ENCODE measurements at places on chromosomes 2 and 18.

DNA sequence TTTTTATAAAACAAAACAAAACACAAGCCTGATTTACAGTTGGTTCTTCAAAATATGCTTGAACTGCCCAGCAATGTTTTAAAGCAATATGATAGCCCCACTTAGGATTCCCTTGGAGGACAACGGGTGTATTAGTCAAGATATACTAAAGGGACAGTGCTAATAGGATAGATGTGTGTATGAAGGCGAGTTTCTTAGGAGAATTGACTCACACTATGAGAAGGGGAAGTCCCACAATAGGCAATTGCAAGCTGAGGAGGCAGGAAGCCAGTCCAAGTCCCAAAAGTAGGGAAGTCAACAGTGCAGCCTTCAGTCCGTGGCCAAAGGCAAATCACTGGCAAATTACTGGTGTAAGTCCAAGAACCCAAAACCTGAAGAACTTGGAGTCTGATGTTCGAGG is 167.9 kb downstream of the CBLN2 start:
- no peak for DNase-seq

DNA sequence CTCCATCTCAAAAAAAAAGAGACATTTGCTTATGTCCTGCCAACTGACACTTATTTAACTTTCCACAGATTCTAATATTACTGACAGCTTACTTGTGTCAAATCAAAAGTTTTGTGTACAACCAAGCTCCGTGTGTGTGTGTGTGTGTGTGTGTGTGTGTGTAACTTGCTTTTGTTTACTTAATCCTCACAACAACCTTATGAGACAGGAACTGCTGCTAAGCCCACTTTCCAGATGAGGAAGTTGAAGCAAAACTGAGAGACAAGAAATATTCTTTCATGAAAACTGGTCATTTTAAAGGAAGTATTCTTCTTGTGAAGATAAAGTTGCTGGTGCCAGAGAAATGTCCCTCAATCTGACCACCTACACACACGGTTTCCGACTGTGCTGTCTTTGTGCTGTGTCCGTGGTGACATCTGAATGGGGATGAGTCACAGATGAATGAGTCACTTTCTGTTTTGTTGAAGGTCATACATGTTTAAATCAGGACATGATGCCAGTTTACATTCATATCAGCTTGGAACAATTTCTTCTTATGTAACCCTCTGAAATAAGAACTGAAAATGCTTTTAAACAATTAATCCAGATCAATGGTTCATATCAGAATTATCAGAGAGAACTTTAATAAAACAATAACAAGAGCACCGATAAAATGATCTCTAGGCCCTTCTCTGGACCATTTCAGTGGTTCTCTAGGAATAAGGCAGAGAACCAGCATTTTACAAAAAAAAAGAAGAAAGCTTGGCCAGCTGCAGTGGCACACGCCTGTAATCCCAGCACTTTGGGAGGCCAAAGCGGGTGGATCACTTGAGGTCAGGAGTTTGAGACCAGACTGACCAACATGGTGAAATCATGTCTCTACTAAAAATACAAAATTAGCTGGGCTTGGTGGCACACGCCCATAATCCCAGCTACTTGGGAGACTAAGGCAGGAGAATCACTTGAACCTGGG is 95.5 kb downstream of the THNSL2 start:
- DNase-seq, result no peak

GRCh38 chr2:83081826-83082690 is 1377.0 kb downstream of the SUCLG1 start:
- DNase-seq, result peak; percentile 95

- DNase-seq, result no peak
Measured at GRCh38 chr2:169066897-169067296, 2.5 kb upstream of the DHRS9 start.

DNA sequence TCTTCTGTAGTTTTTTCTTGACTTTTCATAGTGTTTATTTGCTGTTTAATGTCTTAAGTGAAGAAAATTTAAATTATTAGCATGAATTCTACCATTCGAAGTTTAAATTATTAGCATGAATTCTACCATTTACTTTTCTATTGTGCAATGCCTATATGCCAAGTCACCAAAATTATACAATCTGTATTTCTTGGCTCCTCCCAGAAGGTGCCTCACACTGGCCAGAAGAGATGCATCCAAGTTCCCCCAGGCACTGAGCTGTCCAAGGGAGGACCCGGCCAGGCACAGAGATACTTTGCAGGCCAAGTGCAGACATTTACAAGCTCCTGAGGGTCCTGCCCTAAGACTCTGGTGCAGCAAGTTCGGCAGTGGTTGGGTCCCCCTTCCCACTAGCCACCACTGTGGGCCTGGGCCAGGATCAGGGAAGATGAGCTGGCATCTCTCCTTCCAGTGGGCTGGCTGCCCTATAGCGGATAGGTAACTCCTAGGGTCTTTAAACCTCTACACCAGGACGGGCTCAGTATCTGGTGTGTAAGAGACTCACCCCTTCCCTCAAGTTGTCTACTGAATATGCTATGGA is 31.3 kb downstream of the TMEM247 start:
- no peak for DNase-seq

DNA sequence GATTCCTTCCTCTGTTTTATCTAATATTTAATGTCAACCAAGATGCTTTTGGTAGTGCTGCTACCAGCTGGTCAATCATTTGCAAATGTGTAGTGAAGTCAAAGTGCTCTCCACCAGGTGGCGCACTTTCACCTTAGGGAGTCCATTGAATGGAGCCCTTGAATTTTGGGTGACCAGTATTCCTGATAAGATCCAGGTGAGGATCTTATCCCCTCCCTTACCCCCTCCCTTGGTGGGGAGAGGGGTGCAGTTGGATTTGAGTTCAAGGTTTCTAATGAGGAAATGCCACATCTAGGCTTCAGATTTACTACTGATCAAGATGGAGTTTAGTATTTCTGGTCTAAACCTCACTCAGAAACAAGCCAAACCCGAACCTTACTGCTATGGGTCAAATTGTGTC is 12.0 kb upstream of the E2F6 start:
- peak; percentile 86 for DNase-seq

GRCh38 chr18:3115447-3116030 is 102.6 kb upstream of the LPIN2 start:
- peak; percentile 12 for DNase-seq

- no peak for DNase-seq
Measured at GRCh38 chr2:162071001-162071400, 3.0 kb downstream of the DPP4 start.

DNA sequence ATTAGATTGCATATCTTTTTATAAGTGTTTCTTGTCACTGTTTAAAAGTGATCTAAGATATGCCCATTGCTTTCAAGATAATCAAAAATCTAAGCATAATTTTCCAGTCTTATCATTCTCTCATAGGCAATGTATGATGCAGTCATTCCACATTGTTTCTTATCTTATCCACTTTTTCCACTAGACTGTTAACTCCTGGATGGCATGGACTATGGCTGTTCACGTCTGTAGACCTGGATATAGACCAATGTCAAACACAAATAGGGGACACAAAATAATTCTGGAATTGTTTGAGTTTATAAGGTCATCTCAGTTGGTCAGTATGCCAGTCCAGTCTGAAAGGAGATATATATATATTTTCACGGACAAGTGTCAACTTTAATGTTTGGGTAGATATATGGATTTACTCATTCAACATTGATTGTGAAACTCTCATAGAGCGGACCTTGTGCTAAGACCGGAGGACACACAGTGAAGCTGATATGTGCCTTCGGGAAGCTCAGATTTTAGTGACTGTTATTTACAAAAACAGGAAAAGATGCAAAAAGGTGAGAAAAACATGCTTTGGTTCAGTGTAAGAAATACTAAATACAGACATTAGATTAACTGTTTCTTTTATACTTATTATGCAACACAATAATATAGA is 689.4 kb upstream of the SLC8A1 start:
- no peak for DNase-seq

- DNase-seq, result no peak
Measured at GRCh38 chr2:109531896-109532727, 81.7 kb downstream of the SEPTIN10 start.

DNA sequence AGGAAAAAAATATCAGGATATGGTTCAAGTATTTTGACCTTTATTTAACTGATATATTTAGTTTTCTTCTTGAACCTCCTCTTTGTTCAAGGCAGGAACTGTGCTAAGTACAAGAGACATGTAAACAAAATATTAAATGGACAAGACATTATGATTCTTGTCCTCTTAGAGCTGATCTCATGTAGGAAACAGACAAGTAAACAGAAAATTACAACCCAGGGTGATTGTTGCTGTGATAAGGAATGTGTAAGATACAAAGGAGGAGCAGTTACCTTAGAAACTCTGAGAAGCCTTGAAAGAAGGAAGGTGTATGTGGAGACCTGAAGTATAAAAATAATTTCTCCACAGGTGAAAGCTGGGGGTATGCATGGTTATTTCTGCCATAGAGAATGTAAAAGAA is 12.9 kb downstream of the RBM45 start:
- DNase-seq, result no peak

GRCh38 chr2:128633501-128633900 is 314.8 kb upstream of the HS6ST1 start:
- DNase-seq, result no peak

GRCh38 chr18:394987-395362 is 105.5 kb downstream of the COLEC12 start:
- DNase-seq, result peak; percentile 54

DNA sequence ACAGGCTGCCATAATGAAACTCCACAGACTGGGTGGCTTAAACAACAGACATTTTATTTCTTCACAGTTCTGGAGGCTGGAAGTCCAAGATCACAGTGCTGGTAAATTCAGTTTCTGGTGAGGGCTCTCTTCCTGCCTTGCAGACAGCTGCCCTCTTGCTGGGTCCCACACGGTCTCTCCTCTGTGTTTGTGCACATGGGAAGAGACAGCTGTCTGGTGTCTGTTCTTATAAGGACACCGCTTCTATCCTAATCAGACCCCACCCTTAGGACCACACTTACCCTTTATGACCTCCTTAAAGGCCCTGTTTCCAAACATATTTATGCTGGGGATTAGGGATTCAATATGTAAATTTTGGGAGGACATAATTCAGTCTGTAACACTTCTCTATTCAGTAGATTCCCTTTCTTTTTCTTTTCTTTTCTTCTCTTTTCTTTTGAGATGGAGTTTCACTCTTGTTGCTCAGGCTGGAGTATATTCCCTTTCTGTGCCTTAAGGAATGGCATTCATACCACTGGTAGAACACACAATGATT is 18.9 kb downstream of the CTIF start:
- DNase-seq, result no peak

- DNase-seq, result no peak
Measured at GRCh38 chr2:128450211-128451024, 131.8 kb upstream of the HS6ST1 start.

DNA sequence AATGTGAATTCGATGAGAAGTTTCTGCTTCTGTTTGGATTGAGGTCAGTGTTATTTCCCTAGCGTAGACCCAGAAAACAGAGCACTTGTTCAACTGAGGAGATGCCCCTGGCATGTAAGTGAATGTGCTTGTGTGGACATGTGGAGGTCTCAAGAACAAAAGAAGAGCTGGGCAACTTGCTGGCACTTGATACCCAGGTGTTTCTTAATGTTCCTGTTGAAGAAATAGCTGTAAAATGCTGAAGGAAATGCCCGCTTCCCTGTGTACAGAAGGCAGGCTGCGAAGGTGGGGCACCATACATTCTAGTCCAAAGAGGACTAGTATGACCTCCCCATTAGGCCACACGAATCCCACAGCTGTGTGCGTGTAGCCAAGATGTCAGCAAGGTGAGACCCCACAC is 9.8 kb upstream of the LBH start:
- no peak for DNase-seq

GRCh38 chr2:219327719-219328118 is 4.8 kb downstream of the RESP18 start:
- DNase-seq, result no peak

DNA sequence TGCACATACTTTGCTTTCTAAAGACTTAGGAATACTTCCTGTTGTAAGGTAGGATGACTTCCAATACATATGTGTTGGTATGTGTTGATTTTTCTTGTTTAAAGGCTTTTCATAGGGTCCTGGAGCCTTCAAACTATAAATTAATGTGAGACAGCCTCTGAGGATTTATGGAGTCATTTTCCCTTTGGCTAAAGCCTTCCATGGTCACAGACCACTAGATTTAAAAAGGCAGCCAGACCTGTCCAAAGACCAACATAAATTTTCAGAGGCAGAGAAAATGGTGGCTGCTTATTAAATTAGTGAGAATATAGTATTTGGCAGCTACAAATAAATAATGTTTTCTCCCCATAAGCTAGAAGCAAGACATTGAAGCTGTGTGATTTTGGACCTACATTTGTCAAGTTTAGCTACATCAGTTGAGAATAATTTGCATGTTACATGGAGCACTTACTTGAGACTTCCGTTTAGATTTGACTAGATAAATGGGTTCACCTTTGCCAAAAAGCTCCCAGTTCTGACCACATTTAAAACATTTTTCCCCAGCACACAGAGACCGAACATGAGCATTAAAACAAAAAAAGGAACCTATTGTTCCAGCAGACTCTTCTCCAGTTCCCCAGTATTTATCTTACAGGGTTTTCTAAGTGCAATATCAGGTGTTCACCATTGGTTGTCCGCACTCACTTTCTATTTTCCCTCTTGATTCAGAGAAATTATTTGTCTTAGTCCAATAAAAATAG is 402.9 kb downstream of the PARD3B start:
- DNase-seq, result no peak

DNA sequence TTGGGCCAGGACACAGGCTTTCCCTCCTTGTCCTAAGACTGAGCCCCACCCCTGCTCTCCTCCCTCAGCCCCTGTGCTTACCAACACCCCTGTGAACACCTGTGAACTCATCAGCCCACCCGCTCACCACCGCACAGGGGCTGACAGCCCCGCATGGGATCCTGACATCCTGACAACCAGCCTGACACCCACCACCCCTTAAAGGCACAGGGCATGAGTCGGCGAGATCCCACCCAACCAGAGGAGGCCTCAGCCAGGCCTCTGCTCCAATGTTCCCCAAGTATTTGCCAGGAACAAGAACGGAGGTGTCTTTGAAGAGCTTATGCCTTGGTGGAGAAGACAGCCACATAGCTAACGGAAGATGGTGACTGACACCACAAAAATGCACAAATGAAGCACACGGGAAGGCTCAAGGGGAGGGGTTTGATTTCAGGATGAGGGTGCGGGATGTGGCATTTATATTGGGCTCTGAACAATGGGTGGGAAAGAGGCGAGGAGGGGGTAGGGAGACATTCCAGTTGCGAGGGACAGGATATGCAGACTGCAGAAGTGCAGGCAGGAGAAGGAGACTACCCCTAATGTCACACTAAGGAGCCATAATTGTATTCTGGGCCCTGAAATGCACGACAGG is 11.0 kb downstream of the RAB11FIP5 start:
- no peak for DNase-seq

GRCh38 chr2:236581546-236581945 is 11.9 kb downstream of the ACKR3 start:
- no peak for DNase-seq

All from NCI-H510A treated with DMSO at 0.1 percent for 48 hours (cell line).